ENCODE measurements at places on chromosomes 2 and 18.

- DNase-seq, result peak; percentile 3
These were observed 413.6 kb downstream of the PTH2R start for GRCh38 chr2:208820014-208820688.

GRCh38 chr2:234191819-234192407, 141.4 kb downstream of the SPP2 start:
- peak; percentile 66 for DNase-seq

- DNase-seq, result no peak
These were observed 46.1 kb upstream of the PLB1 start for GRCh38 chr2:28449488-28450395.

- DNase-seq, result no peak
These were observed 863 bp upstream of the SIX2 start for GRCh38 chr2:45009928-45010701.

- DNase-seq, result no peak
These were observed 2.5 kb upstream of the PDCL3 start for GRCh38 chr2:100560216-100560830.

DNA sequence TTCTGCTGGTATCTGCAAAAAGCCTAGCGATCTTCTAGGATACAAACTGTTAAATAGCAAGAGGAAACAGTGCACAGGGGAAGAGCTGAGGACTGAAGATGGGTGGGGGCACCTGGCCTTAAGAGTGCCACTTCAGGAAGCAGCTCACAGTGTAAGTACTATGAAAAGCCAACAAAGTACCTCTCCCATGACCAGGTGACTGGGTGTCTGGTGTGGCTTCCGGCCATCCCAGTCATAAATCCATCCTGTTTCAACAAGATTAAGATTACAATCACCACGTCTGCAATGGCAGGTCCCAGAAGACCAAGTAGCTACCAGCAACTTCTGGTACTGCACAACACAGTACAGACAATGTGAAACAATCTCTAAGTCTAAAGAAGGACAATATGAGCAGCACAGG, 15.9 kb downstream of the ERFE start:
- no peak for DNase-seq

- no peak for DNase-seq
These were observed 208.0 kb downstream of the TWIST2 start for GRCh38 chr2:239055756-239056493.

DNA sequence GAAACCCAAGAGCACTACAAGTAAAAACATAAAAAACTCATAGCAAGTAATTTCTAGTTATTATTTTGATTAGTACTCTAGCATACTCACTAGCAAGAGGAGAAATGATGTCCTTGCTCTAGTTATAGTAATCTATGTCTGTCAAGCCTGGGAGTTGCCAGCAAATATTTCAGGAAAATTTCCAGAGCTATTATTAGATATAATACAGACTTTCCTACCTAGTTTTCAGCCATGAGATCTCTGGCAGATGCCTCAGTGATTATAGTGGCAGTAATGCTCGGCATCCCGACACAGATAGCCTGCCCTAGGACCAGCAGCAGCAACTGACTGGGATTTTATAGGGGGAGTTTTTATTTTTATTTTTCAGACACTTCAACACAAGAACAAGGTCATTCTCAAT, 224.4 kb downstream of the ZNF385B start:
- no peak for DNase-seq

GRCh38 chr2:201208563-201209252, 25.8 kb downstream of the CASP10 start:
- no peak for DNase-seq

GRCh38 chr18:22988208-22988607, 55.1 kb downstream of the RBBP8 start:
- no peak for DNase-seq

GRCh38 chr2:238864207-238865014, 16.5 kb downstream of the TWIST2 start:
- no peak for DNase-seq

GRCh38 chr18:75400366-75400765, 27.1 kb downstream of the SMIM21 start:
- peak; percentile 84 for DNase-seq

DNA sequence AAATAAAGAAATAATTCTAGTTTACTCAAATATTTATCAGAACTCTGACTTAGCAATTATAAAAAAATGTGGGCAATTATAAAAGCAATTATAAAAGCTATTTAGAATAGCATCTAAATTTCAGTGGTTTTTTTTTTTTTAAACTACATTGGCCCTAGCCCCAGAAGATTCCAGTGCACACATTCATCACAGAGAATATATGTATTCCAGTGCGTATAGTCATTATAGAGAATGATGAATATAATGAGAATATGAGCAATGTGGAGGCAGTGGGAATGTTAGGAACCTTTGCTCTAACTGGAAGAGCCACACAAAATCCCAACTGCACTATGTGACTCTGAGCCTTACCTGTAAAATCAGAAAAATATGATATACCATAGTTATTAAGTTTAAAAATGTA, 10.5 kb downstream of the MAP3K2 start:
- DNase-seq, result no peak

DNA sequence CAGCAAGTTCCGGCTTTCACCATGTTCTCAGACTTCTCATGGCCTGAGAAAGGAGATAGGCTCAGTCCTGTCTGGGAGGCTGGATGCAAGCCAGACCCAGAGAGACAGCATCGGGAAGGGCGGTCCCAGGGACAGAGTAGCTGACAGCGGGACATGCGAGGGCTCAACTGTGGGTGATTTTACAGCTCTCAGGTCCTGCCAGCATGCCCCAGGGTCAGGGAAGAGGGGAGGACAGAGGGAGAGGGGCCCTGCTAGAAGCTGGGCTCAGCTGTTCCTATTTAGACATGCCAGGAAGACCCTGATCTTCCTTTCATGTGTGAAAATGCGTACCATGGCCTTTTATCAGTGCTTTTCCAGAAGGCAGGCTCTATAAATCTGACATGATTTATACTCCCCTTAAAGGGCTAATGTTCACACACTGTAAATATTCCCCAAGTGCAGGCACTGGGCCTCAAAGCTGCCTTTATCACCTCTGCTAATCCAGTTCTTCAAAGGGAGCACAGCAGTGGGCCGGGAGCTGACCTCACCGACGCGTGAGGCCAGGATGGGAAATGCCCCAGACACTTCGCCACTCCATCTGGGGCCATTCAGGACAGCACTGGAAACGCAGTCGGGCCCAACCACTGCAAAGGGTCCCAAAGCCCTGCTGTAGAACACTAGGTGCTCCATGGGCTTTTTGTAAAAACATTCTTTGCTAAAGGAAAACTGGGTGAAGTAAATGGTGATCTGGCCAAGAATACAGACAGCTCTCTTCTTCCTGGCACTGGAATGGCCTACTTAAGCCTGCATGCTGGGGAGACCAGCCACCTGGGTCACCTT, 96.1 kb upstream of the LMAN1 start:
- DNase-seq, result no peak

DNA sequence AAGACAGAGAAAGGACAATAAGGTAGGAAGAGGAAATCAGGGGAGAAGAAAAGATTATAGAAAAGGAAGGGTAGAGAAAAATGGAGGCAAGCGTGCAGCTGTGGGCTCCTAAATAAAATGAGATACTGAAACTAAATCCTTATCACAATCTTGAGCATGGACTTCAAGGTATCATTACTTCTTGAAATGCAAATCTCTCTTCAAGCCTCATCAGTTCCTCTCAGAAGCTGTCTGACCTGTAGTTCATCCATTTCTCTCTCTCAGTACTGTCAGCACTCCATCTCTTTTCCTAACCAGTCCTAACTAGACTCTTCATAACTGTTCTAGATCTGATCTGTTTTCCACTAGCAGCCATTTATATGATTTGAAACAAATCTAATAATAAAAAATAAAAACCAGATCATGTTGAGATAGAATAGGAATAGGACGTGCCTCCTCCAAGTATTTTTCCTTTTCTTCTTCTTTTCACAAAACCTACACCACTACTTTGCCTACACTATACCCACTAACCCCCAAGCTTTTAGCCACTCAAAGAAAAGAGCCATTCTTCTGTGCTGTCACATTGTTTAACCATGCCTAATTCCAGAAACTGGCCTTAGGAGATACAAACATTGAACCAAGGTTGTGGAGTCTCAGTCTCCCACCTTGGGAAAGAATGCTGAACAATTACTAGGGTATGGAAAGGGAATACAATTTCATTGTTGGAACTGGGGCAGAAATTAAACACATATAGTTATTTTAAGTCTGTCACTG, 21.1 kb downstream of the BABAM2 start:
- no peak for DNase-seq

DNA sequence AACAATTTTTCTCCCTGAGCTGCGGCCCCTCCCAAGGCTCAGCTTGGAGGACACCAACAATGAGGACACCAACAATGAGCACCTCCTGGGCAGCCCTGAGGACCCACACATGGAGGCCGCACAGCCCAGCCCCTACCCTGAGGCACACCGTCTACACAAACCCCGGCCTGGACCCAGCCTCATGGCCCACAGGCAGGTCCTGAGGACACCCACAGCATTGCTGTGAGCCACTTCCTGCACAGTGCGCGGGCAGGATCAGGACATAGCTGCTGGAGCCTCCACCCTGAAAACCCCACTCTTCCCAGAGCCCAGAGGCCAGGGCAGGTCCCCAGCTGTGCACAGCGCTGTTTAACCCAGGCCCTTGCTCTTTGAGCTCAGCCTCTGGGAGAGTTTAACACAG, 194.3 kb downstream of the RTP5 start:
- no peak for DNase-seq

- no peak for DNase-seq
These were observed 618.6 kb downstream of the ZEB2 start for GRCh38 chr2:143901185-143901842.

GRCh38 chr2:127094509-127095366, 12.2 kb downstream of the BIN1 start:
- no peak for DNase-seq

GRCh38 chr2:237665713-237666143, 38.3 kb downstream of the LRRFIP1 start:
- peak; percentile 50 for DNase-seq

DNA sequence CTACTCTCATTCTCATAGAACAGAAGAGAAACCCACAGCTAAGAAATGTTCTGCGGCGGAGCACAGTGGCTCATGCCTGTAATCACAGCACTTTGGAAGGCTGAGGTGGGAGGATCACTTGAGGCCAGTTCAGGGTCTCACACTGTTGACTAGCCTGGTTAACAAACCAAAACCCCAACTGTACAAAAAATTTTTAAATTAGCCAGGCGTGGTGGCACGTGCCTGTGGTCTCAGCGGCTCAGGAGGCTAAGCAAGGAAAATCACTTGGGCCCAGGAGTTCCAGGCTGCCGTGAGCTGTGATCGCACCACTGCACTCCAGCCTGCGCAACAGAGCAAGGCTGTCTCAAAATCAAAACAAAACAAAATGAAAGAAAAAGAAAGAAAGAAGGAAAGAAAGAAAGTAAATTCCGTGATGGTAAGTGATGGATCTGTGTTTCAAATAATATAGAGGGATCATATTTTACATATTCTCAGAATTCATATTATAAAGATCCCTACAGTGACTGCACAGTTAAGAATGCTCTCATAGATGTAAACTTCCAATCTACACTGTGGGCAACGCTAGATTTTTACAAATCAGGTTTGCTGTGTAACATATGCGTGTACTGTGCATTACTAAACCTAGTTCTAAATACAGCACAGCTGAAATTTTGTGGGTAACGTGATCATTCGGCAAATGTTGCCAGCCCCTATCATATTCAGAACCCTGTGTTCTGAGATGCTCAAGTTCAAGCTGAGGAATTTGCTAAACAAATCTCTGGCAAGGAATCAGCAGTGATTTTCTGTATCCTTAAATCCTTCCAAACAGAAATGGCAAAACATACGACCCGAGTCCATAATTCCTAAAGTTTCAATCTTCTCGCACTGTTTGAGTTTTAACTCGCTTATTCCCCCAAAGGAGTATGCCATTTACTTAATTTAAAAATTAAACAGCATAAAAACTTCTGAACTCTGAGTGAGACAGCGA, 1.2 kb upstream of the RAB12 start:
- no peak for DNase-seq

DNA sequence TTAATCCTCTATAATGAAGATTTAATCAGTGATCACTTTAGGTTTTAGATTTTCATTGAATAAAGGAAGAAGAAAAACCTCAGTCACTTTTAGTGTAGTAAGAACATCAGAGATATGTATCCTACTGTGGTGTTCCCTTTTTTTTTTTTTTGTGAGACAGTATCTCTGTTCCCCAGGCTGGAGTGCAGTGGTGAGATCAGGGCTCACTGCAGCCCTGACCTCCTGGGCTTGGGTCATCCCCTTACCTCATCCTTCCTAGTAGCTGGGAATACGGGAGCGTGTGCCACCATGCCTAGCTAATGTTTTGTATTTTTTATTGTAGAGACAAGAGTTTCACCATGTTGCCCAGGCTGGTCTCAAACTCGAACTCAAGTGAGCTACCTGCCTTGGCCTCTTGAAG, 5.1 kb downstream of the SLC39A10 start:
- no peak for DNase-seq

DNA sequence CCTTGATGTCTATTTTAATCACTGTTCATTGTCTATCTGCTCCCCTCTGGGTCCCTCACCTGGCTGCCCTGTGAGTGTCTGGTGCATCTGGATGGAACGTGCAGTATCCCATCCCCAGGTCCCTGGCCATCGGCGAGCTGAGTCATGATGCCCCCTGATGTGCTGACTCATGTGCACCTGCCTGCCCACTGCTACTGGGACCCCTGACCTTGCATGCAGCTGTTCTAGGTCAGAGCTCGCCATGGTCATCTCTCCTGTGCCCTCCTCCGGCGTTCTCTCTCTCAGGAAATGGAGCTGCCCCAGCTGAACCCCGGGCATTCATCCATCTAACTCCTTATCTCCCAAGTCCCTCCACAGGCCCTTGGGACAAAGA, 516.2 kb upstream of the HS6ST1 start:
- DNase-seq, result no peak

DNA sequence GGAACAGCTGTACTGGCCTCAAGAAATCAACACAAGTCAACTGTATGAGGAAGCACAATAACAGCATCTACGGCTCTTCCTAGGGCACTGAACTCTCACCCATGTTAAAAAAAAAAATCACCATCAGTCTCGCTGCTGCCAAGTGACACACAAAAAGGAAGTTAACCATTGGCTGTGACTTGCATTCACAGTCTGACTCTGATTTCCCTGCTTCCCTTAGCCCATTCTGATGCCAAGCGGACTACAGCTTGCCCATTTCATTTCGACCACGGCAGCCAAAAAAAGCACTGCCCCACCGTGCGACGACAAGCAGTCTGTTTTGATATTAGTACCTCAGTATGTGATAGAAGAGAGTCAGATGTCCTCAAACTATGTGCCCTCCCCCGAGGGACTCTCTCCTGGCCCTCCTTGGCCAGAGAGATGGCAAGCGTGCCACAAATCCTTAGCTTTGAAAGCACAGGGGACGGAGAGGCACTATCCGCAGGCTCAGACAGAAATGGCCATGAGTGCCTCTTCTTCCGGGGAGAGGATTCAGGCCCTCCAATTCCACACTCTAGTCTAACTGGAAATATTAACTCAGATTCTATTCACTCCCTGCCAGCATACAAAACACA, 250.0 kb downstream of the TCF4 start:
- DNase-seq, result peak; percentile 59

DNA sequence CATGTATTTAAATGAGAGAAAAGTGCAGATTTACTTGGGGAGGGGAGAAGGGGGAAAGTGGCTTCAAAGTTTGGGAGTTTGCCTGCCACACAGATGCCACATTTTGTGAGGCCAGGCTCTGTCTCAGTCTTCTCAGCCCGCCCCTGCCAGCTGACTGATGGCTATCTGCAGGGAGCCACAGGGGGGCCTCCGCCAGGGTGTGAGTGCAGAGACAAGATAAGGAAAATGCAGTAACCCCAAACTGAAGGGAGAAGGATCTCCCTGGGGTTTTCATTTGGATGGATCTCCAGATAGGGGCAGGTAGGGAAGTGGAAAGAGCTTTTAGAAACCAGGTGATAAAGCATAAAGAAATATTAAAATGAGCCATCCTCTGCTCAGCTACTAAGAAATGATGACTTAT, 128.8 kb downstream of the ZNF521 start:
- DNase-seq, result peak; percentile 67

All from NCI-H524 (cell line).